ENCODE measurements at places on chromosomes 1 and 21.

- DNase-seq = no peak
These were observed 95.9 kb downstream of the LMO4 start for GRCh38 chr1:87424541-87424940.

GRCh38 chr1:85571828-85572227, 8.7 kb upstream of the CCN1 start:
- no peak for DNase-seq

- DNase-seq = no peak
These were observed 27.1 kb downstream of the AHDC1 start for GRCh38 chr1:27576806-27577227.

- no peak for DNase-seq
These were observed at the start of gene CRB1 for GRCh38 chr1:197268012-197268411. Gene CRB1, plus strand, starts transcription at chr1:197268252. Its CDS starts 161 bp downstream, at chr1:197268413.

- no peak for DNase-seq
These were observed 83.0 kb downstream of the MAN1C1 start for GRCh38 chr1:25699500-25700143.

DNA sequence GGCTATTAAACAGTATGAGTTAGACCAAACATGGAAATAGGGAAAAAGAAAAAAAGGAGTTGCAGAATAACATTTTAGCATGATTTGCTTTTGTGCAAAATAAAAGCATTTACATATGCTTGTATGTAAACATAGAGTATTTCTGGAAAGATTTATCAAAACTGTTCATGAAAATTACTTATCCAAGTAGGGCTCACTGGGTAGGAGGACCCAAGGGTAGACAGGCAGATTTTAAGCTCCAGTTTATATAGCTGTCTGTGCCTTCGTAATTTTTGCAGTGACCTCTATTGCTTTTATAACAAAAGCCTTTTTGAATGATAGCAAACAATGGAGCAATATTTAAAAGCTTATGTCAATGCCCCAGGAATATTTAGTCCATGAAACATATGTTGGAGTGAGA, 228.8 kb upstream of the IRF2BP2 start:
- DNase-seq = no peak

GRCh38 chr1:201060586-201060985, 37.1 kb upstream of the KIF21B start:
- DNase-seq = no peak

- DNase-seq = no peak
These were observed 160.5 kb downstream of the PDE4B start for GRCh38 chr1:65953170-65953569.

DNA sequence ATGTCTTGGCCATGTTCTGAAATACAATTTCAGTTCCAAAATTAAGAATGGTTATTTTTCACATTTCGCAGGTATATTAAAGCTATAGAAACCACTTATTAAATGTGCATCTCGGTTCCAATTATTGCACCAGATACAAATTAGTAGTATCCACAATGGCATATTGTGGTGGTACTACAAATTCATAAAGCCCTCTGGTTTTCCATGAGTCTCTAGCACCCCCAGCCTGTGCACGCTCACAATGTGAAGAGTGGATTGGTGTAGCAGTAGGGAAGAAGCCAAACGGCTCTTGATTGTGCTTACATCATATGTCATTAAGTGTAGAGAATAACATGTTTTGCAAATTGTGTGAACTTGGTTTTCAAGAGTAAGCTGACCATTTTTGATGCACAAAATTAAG, 1.9 kb upstream of the BRINP3 start:
- DNase-seq = no peak

DNA sequence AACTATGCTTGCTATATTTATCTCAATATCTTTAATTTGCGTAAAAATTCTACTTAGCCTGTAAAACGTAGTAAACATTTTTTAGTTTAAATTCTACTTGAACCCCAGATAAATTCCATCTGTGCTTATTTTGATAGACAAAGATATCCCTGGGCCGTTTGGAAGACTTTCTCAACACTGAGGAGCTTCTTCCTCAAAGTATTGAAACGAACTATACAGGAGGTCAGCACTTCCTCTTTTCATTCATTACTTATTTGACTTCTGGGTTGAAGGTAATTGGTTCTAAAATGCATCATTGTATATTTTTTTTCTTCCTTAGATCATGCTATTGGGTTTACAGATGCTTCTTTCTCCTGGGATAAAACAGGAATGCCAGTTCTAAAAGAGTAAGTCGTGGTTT, 74.7 kb downstream of the HSPA13 start:
- no peak for DNase-seq

- DNase-seq = no peak
These were observed 110.8 kb downstream of the TSEN15 start for GRCh38 chr1:184162281-184162680.

DNA sequence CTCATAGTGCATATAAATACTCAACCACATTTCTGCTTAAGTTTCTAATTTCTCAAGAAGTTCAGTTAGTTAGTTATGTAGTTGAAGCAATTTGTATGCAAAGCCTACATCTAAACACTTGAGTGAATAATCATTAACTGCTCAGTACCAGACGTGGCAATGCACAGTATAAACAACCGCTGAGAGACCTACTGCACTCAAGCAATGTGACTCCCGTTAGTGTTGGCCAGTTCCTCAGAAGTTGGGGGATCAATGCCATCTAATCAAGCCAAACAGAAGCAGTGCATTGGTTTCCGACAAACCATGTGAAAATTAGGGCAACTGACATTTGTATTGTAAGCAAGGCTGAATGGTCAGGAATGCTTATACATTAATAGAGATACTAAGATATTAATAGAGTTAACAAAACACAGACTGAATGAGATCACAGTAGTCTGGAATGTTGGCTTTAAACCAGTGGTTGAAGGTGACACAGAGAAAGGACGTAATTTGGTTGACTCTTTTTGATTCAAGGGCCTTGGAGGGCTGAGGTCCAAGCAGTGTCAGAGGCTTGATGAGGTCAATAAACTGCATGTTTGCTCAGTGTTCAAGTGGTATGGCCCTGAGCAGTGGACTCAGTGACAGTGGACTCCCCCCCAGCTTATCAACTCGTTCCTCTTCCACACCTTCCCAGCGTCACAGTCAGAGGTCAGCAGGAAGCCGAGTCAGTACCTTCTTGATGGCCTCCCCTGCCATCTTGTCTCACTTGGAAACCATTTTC, 255.5 kb downstream of the CTH start:
- DNase-seq = no peak

- DNase-seq = no peak
These were observed 16.6 kb upstream of the S100A11 start for GRCh38 chr1:152053375-152053774.

DNA sequence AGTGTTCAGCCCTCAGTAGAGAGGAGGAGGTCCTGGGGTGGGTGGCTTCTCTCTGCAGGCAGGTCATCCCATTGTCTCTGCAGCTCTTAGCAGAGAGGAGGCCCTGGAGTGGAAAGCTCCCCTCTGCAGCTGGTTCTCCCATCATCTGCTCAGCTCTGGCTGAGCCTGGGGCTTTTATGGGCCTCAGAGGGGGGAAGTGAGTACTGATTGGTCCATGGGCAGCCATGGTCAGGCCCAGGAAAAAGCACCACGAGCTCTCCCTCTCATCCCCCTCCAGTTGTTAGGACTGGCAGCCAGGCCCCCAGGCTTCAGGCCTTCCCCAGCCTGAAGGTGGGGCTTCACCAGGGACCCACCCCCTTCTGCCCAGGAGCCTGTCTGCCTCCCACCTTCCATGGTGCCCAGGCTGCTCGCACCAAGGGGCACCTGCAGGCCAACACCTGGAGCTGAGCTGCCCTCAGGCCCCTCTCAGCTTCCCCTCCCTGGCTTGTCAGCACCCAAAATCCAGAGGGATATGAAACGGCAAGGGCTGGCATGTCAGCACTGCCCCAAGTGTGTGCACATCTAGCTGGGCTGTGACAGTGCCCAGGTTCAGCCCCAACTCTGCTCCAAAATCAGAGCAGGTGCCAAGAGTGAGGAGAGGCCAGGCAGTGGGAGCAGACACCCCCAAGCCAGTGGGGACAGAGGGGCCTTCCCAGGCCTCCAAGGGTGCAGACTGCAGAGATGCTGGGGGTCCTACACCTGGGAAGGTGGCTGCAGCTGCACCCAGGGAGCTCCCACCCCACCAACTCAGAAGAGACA, 449.0 kb downstream of the MATN1 start:
- DNase-seq = no peak

GRCh38 chr1:37438037-37438868, 36.1 kb upstream of the ZC3H12A start:
- no peak for DNase-seq

GRCh38 chr1:17618558-17619247, 79.2 kb downstream of the ARHGEF10L start:
- no peak for DNase-seq

DNA sequence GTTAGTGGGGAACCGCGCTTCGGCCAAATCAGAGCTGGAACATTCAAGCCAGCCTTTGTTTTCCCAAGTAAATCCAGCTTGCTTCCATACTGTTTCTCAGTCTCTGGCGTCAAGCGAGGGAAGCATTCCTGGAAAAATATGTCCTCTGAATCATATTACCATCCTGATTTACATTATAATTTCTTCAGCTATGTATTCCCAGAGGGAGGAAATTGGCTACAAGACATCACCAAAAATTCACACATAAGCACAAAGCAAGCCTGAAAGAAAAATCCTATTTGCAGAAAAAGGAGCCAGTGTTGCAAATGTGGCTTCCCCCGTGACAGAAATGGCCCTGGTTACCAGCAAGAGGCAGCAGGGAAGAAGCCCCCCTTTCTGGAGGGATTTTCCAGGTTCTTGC, 233.3 kb downstream of the KCNJ6 start:
- no peak for DNase-seq

GRCh38 chr1:225464851-225465792, 37.3 kb upstream of the LBR start:
- DNase-seq = no peak

DNA sequence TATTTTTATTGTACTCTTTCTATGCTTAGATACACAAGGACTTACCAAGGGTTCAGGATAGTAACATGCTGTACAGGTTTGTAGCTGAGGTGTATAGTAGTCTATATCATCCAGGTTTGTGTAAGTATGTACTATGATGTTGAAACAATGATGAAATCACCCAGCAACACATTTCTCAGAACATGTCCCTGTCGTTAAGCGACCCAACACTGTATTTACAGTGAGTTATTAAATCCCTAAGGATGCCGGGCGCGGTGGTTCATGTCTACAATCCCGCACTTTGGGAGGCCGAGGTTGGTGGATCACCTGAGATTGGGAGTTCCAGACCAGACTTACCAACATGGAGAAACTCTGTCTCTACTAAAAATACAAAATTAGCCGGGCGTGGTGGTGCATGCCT, 21.6 kb upstream of the RCOR3 start:
- no peak for DNase-seq

Measured in GM12864 (cell line).